ENCODE measurements at places on chromosomes 7 and 10.

GRCh38 chr10:122255509-122256301, 15.4 kb upstream of the BTBD16 start:
- no peak for DNase-seq

DNA sequence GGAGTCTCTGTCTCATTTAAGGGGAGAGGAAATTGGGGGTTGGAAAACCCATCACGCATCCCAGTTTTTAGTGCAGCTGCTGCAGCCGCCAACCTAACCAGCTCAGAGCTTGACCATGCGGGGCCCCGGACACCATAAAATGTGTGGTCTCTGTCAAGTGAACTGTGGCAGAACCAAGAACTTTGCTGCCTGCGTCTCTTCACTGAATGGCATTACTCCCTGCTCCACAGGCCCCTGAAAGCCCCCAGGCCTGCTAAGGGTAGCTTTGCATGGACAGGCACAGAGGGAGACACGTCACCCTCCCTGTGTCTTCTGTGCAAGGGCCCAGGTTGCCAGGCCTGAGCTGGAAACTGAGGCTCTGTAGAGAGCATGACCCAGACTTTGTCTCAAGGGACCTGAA, 144.6 kb upstream of the GPR26 start:
- no peak for DNase-seq

- DNase-seq, result peak; percentile 100
Observed at GRCh38 chr7:138460176-138460648, at the start of gene TRIM24. TSS of gene TRIM24 (plus strand) at chr7:138460259. CDS start at chr7:138460549, 290 bp downstream.

DNA sequence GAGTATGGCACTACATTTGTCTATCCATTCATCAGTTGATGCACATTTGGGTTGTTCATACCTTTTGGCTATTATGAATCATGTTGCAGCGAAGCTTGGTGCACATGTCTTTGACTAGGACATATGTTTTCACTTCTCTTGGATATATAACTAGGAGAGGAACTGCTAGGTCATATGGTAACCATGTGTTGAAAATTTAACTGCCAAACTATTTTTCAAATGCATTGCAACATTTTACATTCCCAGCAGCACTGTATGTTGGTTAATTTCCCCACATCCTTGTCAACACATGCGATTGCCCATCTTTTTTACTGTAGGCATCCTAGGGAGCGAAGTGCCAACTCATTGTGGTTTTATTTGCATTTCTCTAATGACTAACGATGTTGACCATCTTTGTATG, 183.4 kb downstream of the PRKCQ start:
- no peak for DNase-seq

DNA sequence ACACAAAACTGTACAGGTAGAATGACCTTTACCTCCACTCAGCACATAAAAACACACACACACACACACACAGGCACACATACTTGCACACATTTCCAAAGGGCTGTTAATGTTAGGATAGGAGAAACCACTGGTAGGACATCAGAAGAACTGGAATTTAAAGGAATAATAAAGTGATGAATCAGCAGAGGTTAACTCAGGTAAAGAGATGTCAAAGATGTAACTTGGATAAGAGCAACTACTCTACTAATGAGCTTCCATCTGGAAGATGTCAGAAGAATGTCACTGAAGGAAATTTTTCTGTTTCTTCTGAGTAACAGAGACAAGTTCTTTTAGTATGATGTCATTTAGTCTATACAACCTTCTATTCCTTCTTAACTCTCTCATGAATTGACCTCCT, 26.4 kb upstream of the GPR37 start:
- DNase-seq, result no peak

DNA sequence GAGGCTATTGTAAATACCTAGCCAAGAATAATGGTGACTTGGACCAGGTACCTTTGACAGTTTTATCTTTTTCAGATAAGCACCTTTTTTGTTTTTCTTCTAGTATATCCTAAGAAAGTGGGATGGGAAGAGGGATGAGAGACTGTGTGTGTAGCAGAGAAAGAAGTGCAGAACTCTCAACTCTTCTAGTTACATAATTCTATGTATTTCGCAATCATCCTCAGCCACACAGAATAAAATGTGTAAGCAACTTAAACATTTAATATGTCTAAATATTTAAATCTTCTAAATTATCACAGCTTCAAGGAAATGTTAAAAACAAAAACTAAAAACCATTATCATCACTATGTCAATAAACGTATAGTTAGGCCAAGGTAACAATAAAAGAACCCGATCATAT, 42.6 kb upstream of the GSAP start:
- no peak for DNase-seq

All from NCI-H2107 (cell line).